Hematopoietic multipotent progenitor cell treated with erythropoietin and hydrocortisone succinate and interleukin-3 and kit ligand, for 6 days (in vitro differentiated cells): ENCODE measurements at places on chromosomes 7 and 10.
A peak's percentile ranks its signal among the peaks of the same experiment; 100 is the strongest.

DNA sequence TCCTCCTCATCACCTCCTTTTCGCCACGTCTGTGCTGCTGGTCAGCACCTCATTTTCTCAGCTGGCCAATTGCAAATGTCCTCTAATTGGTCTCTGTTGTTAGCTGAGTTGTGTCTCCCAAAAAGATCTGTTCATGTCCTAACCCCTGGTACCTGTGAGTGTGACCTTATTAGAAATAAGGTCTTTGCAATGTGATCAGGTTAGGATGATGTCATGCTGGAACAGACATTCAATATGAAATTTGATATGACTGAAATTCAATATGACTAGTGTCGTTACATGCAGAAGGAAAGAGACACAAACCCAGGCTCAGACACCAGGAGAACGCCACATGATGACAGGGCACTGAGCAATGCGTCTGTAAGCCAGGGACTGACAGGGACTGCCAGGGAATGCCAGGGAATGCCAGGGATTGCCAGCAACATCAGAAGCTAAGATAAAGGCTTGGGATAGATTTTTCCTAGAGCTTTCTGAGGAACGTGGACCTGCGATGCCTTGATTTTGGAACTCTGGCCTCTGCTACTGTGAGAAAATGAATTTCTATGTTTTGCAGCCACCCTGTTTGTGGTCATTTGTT lies 77.5 kb upstream of the CXCL12 start:
- no peak for DNase-seq

- no peak for DNase-seq
Observed at GRCh38 chr7:32163141-32163806, 93.1 kb upstream of the PDE1C start.

GRCh38 chr7:134044682-134045081 lies 82.5 kb upstream of the LRGUK start:
- no peak for DNase-seq

DNA sequence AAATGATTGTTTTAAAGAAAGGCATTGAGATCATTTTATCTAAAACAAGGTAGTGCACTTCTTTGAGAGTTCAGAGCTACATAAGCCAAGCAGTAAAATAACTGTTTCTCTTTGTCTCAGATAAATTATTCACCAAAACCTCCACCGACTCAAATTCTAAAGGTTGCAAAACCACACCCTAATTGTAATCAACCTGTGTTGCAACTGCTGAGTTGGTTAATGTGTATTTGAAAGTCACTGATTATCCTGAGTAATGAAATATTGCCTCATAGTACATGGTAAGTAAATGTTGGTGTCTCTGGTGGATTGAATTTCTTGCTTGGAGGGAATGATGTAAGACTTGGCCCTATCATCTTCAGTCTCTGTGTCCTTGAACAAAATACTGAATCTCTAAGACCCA lies 35.9 kb upstream of the CYP2C9 start:
- peak; percentile 5 for DNase-seq

DNA sequence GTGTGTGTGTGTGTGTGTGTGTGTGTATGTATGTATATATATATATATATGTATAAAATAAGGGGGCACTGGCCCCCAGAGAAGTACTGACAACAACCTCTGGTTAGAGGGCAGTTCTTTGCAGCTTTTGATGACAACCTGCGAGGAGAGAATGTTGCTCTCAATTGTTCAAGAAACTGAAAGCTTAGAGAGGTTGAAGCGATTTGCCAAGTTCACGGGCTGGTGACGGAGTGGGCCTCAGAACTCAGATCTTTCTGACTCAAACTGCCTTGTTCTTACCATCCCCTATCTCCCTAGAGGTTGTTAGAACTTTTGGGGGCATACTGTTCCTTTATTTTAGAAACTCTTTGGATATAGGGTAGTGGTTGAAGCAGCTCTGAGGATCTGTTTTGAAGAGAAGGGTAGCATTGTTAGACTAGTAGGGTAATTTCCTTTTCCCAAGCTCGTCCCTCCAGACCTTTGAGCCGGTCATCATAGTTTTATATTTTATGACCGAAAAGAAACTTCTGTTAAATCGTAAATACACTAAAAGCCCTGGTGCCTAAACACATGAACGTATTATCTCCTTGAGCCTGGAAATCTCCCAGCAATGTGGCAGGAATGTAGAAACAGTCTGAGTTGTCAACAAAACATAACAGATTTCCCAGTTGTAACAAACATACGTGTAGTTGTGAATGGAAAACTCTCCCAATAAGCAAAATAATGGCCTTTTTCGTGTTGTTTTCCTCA lies 541.7 kb upstream of the GALNT17 start:
- DNase-seq, result no peak

- no peak for DNase-seq
Observed at GRCh38 chr7:133545618-133546017, 292.7 kb downstream of the EXOC4 start.

- no peak for DNase-seq
Observed at GRCh38 chr10:51377932-51378599, 303.8 kb downstream of the PRKG1 start.

- peak; percentile 93 for DNase-seq
Observed at GRCh38 chr7:13990984-13991790, 1.7 kb upstream of the ETV1 start.

DNA sequence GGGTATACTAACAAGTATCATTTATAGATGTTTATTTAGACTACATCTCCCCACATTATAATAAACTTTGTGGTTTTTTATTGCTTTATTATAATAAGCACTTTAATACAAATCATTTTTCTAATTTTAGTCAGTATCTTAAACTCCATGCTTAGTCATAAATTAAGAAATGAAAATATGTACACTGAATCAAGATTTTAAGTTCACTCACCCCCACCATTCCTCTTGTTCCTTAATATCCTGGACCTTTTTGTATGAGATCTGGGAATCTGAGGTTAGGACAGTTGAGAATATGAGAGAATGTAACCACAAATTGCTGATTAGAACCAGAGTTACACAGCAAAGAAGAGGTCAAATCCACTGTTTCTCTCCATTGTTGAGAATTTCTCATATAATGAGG lies 93.6 kb upstream of the WNT16 start:
- DNase-seq, result no peak

- no peak for DNase-seq
Observed at GRCh38 chr10:75106242-75106641, 5.2 kb upstream of the SAMD8 start.

DNA sequence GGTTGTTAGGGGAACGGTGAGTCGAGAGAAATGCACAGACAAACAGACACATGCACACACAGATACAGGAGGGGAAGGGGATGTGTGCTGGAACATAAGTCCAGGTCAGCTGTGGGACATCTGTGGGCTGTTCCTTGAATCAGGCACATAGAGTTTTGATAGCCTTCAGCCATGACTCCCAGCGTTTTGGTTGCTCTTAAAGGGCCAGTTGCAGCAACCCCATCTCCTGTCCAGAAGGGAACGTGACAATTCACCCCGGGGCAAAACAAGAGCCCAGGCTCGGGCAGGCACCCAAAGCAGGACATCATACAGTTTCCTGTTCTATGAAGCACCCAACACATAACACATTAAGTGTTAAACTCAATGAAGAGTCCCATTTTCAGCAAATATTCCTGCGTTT lies 9.6 kb downstream of the INSYN2A start:
- DNase-seq, result no peak

- no peak for DNase-seq
Observed at GRCh38 chr7:154853063-154853726, 149.7 kb downstream of the PAXIP1 start.

GRCh38 chr7:74502216-74502891 lies 48.6 kb downstream of the GTF2IRD1 start:
- DNase-seq, result no peak

DNA sequence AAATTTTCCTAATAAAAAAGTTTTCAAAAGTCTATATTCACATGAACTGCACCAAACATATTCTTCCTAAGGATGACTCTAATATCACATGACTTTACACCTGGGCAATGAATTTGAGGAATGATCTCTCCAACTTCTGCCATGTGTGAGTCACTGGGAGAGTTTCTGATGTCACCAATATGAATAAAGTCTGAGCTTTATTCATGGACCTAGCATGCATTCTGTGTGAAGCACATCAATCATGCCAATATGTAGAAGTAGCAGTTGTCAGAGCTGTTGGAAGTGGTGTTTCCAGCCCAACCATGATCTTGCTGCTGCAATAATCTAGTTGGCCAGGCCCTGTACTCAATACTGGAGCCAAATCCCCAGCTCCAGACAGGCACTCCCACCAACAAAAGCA lies 91.7 kb upstream of the IFRD1 start:
- no peak for DNase-seq

DNA sequence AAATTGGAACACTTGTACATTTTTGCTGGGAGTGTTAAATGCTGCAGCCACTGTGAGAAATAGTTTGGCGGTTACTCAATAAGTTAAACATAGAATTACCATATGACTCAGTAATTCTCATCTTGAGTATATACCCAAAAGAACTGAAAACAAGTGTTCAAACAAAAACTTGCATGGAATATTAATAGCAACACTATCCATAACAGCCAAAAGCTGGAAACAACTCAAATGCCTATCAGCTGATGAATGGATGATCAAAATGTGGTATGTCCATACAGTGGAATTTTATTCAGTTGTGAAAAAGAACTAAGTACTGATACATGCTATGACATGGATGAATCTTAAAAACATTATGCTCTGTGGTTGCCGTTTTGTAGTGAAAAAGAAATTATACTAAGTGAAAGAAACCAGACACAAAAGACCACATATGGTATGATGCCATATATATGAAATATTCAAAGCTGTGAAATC lies 63.0 kb upstream of the SP4 start:
- no peak for DNase-seq

DNA sequence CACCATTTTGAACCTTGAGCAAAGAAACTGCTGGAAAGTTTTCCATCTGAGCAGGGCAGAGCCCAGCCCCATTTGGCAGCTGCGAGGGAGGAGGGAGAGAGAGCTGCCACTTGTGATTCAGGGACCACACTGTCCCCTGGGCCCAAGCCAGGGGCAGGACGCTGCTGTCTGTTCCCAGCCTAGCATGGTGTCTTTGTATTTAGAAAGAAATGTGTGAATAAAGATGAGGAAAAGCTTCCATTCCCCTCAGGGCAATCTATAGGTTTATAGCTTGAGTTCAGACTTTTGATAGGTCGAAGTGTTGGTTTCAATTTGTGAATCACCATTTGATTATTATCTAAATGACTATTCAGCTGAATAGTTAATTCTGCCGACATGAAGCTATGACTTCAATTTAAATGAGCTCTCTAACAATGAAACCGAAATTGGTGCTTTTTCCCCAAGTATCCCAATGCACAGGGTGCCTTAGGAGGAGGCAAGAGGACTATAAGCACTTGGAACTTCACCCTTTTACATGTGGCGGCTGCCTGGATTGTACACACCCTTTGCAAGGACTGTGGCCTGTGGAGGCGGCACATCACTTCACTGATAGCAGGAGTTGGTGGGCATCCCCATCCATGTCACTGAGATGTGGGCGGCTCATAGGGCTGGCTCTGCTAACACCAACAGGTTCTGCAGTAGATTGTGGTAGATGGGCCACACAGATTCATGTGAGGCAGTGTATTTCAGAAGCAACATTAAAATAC lies 223.5 kb downstream of the CCDC3 start:
- DNase-seq, result no peak

GRCh38 chr7:151839451-151839921 lies 37.4 kb downstream of the PRKAG2 start:
- DNase-seq, result no peak

GRCh38 chr10:49508249-49508648 lies 30.7 kb downstream of the ERCC6 start:
- peak; percentile 9 for DNase-seq

- no peak for DNase-seq
Observed at GRCh38 chr10:125392609-125393008, 232.2 kb upstream of the CTBP2 start.

DNA sequence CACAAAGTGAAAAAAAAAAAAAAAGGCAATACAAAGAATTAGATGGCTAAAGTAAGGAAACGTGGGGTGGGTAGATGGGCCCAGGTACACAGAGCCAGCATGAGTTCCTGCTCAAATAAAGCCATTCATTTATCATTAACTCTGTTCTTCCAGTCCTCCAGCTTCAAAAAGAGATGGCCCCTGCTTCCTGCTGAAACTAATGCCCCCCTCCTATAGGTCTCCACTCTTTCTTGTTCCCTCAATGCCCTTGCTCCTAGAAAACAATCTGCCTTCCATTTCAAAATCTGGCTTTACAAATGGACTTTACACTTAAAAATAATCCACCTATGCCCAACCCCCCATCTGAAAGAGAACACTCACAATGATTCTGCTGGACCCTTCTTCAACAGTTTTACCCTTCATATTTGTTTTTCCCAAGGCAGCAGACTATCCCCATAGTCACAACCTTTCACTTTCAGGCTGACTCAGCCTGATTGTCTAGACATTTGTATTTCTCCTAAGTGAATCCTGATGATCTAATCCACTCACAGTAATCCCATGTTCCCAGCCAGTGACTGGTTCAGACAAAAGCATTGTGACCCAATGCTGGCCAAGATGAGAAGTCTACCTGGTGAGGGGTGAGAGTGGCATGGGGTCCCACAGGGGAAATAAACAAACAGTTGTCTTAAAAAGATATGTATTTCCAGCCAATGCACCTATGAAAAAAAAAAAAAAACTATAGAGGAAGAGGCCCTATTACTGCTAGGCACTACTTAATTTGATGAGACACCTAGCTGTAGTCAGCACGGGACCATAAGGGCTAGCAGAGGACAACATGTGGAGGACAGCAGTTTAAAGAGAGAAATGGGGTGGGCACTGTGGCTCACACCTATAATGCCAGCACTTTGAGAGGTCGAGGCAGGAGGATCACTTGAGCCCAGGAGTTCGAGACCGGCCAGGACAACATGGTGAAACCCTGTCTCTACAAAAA lies 74.6 kb upstream of the GRID1 start:
- DNase-seq, result no peak

DNA sequence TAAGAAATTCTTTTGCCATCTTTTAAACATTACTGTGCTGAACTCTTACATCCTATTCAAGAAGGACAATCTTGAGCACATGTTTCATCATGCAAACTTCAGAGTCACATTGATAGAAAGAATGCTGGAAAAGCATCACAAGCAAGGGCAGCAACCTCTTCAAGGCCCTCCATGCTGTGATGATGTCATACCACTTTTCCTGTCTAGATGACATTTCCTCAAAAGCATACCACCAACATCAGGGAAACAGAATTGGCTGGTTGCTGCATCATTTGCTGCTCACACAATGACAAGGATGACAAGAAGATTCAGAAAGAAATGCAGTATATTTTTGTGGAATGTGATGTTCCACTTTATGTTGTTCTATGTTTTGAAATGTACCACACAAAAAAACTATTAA lies 37.6 kb downstream of the CYP2C8 start:
- no peak for DNase-seq

DNA sequence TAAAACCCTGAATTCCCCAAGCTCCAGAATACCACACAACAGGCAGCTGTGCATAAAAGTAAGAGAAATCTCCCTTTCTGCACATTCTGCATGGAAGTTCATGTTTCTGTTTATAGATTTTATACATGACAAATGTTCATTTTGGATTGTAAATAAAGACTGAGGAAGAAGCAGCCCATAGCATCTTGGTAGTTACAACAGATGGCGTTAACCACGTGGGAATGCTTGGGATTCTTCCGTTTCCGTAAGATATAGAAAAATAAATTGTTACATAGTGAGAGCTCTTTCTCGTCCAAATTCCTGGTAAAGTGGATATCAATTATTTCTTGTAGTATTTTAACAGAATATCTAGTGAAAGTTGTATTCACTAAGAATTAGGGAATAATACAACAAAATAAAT lies 1016.5 kb downstream of the GRM8 start:
- DNase-seq, result no peak

GRCh38 chr10:87931836-87932230 lies 68.4 kb downstream of the PTEN start:
- DNase-seq, result no peak
